ENCODE measurements at places on chromosomes 4 and X.

DNA sequence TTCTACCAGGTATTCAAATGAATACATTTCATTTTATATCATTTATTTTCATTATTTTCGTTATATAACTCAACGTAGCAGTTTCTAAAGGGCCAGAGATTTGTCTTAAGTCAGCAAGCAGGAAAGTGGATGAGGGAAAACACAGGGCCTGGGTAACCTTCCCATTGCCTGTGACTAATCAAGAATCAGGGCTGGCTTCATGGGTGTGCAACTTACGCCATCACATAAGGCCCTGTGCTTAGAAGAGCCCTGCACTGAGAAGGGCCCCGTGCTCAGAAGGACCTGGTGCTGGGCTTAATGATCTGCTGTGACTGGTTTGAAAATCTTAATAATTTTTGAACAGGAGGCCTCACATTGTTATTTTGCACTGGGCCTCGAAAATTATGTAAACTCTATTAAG, 65.4 kb upstream of the FAM9C start:
- DNase-seq = no peak

DNA sequence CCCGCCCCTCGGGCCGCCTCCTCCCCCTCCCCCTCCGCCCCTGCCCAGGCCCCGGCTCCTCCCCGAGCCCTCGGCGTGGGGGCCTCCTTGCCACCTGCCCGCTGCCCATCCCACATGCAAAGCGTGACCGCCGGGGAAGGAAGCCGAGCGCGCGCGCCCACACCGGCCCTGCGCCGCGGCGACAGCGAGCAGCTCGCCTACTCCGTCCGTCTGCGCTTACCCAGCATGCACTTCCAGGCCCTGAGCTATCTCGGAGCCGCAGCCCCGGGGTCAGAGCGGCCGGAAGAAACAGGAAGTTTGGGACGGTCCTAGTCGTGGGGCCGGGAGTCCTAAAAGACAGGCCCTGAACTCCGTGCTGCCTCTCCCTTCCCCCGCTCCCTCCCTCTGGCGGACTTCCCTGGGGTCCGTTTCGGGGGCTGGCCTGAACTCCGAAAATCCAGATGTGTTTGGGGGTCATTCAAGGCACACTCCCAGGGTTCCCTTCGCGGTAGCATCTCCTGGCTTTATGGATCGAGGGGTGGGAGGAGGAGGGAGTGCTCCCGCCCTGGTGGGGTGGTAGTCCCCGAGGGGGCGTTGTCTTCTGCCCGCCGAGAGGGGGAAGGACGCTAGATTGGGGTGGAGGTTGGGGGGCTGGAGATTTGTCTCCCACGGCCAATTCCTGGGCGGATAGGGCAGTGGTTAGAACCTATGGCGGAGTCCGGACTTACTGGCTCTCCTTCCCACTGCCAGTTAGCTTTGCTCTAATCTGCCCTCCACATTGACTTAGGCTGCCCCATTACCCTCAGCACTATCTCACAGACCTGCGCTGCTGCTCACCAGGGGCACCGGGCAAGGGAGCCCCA, 25.0 kb upstream of the BCORL1 start:
- DNase-seq = peak; percentile 56

DNA sequence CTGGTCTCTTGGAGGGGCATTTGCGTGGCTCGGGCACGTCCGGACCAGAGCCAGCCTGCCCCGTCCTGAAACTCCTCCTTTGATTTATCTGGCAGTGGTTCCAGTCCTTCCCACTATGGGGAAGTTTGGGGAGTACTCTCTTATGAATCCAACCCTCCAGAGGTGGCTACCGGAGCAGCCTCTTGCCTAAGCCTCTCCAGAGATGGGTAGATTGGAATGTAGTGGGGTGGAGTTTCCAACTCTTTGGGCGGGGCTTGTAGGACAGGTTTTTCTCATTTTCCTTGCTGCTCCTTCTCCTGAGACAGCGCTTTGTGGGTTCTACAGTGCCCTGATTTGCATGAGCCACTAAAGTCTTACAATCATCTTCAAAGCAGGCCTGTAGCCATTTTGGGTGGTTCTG, 60.1 kb upstream of the XAGE1B start:
- DNase-seq = no peak

GRCh38 chr4:13654162-13654797, 26.8 kb upstream of the BOD1L1 start:
- DNase-seq = peak; percentile 77

DNA sequence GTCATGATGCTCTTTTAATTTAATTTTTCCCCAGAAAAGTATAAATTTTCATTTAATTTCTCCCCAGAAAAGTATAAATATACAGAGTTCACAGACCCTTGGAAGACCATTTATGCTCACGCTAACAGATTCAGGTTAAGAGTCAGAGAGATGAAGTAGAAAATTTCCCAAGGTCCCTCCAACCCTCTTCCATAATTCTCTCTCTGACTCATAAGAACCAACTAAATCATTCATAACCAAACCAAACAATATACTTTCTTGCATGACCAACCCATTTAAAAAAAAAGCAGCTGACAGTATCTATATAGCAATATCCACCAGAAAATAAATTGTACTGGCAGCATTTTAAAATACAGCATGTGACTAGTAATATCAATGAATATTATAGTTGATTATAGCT, 3.9 kb downstream of the KLHL8 start:
- no peak for DNase-seq

DNA sequence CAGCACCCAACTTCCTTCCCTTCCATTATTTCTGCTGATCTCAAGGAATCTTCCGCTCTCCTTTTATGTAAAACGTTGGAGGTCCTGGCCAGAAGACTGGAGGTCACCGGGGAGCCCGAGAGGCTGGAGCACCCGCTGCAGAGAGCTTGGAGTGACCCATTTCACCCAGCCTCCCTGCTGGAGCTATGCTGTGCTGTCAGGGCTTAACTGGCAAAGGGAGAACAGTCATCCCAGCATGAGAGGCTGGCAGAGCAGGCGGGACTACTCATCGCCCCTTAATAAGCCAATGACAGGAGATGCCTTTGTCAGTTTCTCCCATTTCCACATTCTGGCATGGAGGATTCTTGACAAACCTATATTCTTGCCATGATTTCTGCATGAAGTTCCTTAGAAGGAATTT, 98.9 kb downstream of the GATB start:
- DNase-seq = no peak

DNA sequence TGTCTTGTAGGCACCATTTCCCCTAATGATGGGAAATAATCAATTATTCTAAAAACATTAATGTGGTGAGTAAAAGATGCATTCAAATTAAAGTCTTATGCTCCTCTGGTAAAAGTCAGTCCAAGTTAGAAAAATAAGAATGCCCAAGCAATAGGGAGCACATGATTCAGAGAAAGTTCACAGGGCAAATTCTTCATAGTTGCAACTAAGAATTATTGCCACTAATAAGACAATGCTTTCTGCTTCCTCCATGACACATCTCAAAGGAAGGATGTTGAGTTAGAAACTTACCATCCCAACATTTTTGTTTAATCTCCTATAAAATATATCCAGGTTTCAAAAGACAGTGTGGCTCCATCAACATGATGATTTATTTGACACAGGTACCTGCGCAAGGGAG, 26.3 kb downstream of the PHOX2B start:
- DNase-seq = no peak

- DNase-seq = no peak
These were observed 117.9 kb downstream of the INPP4B start for GRCh38 chr4:142728233-142728632.

GRCh38 chr4:22688236-22688635, 4.5 kb upstream of the GBA3 start:
- DNase-seq = no peak

DNA sequence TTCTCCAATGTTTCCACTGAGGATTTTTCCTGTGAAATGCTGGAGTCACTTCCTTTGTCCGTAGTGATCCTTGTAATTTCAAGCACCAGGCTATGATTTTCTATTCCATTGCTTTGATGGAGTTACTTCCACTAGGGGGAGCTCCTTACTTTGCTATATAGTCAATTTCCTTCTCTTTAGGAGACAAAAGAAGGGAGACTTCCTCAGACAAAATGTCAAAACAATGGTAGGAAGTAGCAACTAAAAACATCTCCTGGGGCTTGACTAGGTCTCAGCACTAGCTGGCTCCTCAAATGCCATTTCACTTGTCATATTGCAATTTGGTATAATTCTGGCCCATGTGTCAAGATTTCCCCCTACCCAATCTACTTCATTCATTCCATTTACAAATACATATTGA, 24.1 kb downstream of the ZCCHC12 start:
- DNase-seq = peak; percentile 52

GRCh38 chr4:67393699-67394281, 151.5 kb downstream of the CENPC start:
- DNase-seq = peak; percentile 25

GRCh38 chr4:131488772-131489171, 1660.3 kb upstream of the PCDH10 start:
- no peak for DNase-seq

- no peak for DNase-seq
These were observed 69.2 kb downstream of the CLDN22 start for GRCh38 chr4:183250831-183251230.

- no peak for DNase-seq
These were observed 89.0 kb downstream of the KDR start for GRCh38 chr4:55036405-55036804.

- DNase-seq = no peak
These were observed 351 bp upstream of the SLC30A9 start for GRCh38 chr4:41989994-41990364.

- DNase-seq = no peak
These were observed 74.9 kb upstream of the GUCY1A1 start for GRCh38 chr4:155591738-155592143.

DNA sequence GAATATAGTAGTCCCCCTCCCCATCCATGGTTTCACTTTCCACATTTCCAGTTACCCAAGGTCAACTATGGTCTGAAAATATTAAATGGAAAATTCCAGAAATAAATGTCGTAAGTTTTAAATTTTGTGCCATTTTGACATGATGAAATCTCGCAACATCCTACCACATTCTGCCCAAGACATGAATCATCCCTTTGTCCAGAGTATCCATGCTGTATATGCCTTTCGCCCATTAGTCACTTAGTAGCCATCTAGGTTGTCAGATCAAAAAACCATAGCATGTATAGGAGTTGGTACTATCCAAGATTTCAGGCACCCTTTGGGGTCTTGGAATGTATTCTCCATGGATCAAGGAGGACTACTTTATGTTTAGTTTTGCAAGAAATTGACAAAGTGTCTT, 8.3 kb downstream of the PRRG1 start:
- no peak for DNase-seq

GRCh38 chrX:53321230-53321942, 40.0 kb upstream of the IQSEC2 start:
- DNase-seq = peak; percentile 15

DNA sequence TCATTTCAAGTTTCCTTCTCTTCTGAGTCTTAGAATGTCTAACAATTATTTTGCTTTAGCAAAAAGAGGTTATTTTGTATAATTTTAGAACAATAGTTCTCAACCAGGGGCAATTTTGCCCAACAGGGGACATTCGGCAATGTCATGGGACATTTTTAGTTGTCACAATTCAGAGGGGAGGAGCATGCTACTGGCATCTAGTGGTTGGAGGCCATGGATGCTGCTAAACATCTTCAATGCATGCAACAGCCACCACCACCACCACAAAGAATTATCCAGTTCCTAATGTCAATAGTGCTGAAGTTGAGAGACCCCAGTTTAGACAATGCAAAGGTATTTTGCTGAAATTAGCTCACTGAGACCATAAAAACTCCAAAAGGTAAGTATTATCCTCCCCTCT, 122.5 kb downstream of the ARHGAP6 start:
- no peak for DNase-seq

GRCh38 chrX:45845142-45845541, 644.5 kb upstream of the DIPK2B start:
- no peak for DNase-seq

DNA sequence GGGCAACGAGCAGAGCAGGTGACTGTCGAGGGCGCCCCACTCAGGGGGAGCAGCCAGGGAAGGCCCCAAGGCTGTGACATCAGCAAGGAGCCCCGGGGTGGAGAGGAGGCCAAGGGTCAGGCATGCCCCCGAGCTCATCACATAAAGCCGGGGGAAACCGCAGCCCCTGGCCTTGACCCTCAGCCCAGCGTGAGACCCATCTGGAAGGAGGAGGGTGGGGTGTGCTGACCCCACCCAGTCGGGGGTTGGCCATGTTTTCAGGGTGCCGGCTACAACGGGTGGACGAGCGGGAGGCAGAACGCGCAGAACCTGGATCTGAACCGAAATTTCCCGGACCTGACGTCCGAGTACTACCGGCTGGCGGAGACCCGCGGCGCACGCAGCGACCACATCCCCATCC, 13.9 kb downstream of the CPZ start:
- DNase-seq = no peak

- peak; percentile 60 for DNase-seq
These were observed 145.6 kb upstream of the RBPJ start for GRCh38 chr4:26175006-26175786.

DNA sequence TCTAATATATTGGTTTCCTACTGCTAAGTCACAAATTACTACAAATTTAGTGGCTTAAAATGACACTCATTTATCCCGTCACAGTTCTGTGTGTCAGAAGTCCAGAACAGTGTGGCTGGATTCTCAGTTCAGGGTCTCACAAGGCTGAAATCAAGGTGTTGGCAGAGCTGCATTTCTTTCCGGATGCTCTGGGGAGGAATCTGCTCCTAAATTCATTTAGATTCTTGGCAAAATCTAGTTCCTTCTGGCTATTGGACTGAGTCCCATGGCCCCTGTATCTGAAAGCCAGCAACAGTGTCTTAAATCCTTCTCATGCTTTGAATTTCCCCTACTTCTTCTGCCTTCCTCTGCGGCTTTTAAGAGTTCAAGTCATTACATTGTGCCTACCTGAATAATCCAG, 103.1 kb upstream of the BMP3 start:
- DNase-seq = no peak

- no peak for DNase-seq
These were observed 561.4 kb downstream of the ZIC3 start for GRCh38 chrX:138127314-138127713.

DNA sequence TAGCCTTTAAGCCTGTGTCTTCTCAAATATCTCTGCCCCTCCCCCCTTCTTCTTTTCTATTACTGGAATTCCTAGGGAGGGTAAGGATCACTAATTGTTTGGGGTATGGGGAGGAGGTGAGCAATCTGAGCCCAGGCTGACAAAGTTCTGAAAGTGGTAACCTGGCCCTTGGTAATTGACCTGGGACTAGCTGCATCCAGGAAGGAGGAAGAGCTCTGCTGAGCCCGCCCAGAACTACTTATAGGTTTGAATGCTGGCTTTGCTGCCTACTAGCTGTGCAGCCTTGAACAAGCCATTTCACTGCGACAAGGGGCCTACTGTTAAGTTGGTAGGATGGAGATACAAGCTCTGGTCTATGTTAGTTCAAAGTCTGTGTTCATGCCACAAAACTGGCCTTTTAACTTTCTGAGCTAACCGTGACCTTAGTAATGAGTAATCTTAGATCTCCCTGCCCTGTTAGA, 37.8 kb downstream of the DGKK start:
- no peak for DNase-seq

- peak; percentile 29 for DNase-seq
These were observed 31.4 kb upstream of the SOWAHD start for GRCh38 chrX:119726900-119727555.

- DNase-seq = no peak
These were observed 14.5 kb downstream of the MAGEA9B start for GRCh38 chrX:149572743-149573142.

- no peak for DNase-seq
These were observed 28.9 kb downstream of the OFD1 start for GRCh38 chrX:13763489-13763888.

- DNase-seq = no peak
These were observed 107.8 kb downstream of the TNIP2 start for GRCh38 chr4:2648159-2648814.

All from CD4-positive, alpha-beta T cell treated with Interleukin-21 for 1 hour (primary cell).